ENCODE measurements at places on chromosomes 7 and 10. TPM values are rescaled to one million over a fixed set of nuclear protein-coding genes. Genes with fewer than 3 reads are reported as not detected.

The GPR15LG gene
- total RNA-seq, result 0.20 TPM

The C10orf53 gene
- not detected for total RNA-seq

The ATOH7 gene
- 1.2 TPM for total RNA-seq

The ADRB1 gene
- 0.10 TPM for total RNA-seq

The FKBP6 gene
- not detected for total RNA-seq

The MMP21 gene
- 0.20 TPM for total RNA-seq

The ZEB1 gene
- 9.3 TPM for total RNA-seq

The HOXA1 gene
- total RNA-seq, result 0.08 TPM

The FGF8 gene
- total RNA-seq, result not detected

The JCAD gene
- 4.2 TPM for total RNA-seq

The SPDYE6 gene
- total RNA-seq, result not detected

The LIPK gene
- not detected for total RNA-seq

The PALD1 gene
- 1.1 TPM for total RNA-seq

The AKR1D1 gene
- 206 TPM for total RNA-seq

The PNLIP gene
- 3.1 TPM for total RNA-seq

The OPN1SW gene
- total RNA-seq, result not detected

- DNase-seq, result no peak
These were observed 59.5 kb downstream of the ST8SIA6 start for GRCh38 chr10:17394854-17395253.

DNA sequence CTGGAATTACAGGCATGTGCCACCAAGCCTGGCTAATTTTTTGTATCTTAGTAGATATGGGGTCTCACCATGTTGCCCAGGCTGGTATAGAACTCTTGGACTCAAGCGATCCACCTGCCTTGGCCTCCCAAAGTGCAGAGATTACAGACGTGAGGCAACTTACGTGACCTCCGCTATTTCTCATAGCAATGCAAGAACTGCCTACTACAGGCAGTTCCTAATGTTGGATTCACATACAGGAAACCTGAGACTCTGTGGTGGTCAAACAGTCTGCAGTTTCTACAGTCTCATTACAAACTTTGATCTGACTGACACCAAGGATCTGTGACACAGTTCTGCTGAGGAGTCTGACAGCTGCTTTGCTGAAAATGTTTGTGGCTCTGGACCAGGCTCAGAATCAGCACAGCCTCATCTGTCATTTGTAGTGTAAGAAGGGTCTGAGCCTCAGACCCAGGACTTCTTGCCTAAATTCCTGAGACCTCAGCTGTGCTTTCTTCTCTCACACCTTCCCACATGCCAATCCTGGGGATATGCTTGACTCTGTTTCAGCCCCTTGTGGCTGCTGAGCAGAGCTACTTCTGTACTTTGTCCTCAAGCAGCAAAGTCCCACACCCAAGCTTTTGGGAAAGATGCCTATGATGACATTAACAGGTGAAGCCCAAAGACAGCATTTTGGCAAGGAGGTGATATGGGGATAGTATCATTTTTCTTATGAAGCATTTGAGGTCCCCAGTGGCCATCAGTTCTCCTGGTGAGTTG lies 48.0 kb upstream of the CYP2C9 start:
- no peak for DNase-seq

- no peak for DNase-seq
These were observed 259.3 kb downstream of the HTR7 start for GRCh38 chr10:90598513-90598912.

GRCh38 chr7:22666732-22667131 lies 60.3 kb upstream of the IL6 start:
- no peak for DNase-seq

- DNase-seq, result no peak
These were observed 144.0 kb downstream of the PLPP4 start for GRCh38 chr10:120600871-120601649.

- DNase-seq, result no peak
These were observed 492.4 kb downstream of the GRID1 start for GRCh38 chr10:85874208-85874607.

DNA sequence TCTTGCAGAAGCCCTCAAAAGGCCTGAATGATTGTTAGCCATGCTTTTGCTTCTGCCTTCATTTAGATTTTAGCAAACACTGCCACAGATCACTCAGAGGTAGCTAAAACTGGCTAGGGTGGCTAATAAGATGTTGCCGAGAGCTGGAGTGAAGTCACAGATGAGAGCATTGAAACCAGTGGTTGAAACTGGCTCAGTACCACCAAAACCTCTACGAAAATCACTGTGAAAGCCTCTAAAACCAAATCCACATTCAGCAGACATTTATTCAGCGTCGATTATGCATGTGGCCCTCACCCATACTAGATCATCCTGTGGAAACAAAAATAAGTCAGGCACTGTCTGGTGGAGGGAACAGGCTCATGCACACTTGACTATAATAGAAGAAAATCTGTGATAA lies 50.8 kb downstream of the PIK3CG start:
- DNase-seq, result no peak

- no peak for DNase-seq
These were observed 21.4 kb upstream of the TFEC start for GRCh38 chr7:116052006-116052405.

GRCh38 chr10:86265895-86266259 lies 100.7 kb downstream of the GRID1 start:
- DNase-seq, result peak; percentile 31

GRCh38 chr7:75928568-75928914 lies 13.6 kb downstream of the POR start:
- no peak for DNase-seq

- no peak for DNase-seq
These were observed 42.8 kb upstream of the AKR1C2 start for GRCh38 chr10:5046410-5046809.

DNA sequence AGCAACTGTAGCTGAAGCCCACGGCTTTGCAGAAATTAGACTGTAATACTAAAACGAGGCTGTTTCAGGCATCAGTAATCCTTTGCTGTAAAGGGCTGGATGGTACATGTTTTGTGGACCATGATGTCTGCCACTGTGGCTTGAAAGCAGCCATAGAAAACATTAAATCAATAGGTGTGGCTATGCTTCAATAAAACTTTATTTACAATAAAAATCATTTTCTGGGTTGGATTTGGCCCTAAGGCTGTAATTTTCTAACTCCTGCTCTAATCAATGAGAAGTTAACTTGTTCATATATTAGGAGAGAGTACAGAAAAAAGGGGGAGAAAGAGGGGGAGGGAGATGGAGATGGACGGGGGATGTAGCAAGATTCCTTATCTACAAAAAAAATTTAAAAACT lies 183.4 kb downstream of the PIP4K2A start:
- no peak for DNase-seq

GRCh38 chr10:109941236-109941862 lies 18.0 kb upstream of the XPNPEP1 start:
- DNase-seq, result no peak

GRCh38 chr7:130360518-130360917 lies 15.9 kb downstream of the CPA5 start:
- no peak for DNase-seq

DNA sequence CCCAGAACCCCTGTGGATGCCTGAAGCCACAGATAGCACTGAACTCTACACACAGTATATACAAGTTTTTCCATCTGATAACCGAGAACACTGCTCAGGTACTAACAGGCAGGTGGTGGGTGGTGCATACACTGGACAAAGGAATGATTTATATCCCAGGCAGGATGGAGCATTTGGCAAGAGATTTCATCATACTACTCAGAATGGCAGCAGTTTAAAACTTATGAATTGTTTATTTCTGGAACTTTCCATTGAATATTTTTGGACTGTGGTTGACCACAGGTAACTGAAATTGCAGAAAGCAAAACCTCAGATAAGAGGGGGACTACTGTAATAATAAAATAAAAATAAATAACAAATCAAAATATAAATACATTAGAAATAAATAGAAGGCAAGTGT lies 10.9 kb upstream of the KCNMA1 start:
- no peak for DNase-seq

- no peak for DNase-seq
These were observed 1.0 kb downstream of the FFAR4 start for GRCh38 chr10:93567277-93568104.

GRCh38 chr7:43511029-43511428 lies 71.9 kb upstream of the STK17A start:
- no peak for DNase-seq

DNA sequence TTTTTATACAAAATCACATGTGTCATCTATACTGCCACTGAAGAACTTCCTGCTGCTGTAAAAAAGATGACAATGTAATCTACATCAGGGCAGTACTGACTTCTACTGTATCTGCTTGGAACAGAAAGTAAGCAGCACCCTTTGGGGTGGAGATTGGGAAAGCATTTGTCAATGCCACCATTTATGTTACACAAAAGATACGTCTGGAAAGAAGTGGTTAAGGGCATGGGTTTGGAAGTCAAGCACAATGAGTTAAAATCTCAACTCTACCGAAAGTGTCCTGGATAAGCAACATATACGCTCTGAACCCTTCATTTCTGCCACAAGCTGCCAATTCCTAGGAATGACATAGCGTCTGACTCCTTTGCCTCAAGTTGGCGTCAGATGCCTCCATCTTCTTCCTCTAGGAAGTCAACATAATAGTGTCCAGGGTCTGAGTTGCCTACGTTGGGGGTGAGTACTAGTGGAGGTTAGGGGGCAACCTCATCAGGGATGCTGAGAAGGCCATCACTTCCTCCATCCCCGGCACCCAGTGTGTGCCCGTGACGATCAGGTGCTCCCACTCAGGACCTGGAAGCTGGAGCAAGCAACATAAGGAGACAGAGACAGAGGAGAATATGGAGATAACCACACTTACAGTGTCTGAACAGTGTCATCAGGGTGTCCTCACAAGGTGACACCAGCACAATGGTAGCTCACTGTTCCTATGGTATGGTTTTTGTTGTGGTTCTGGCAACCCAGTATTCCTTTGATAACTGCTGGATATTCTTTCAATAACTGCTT lies 58.3 kb downstream of the SGMS1 start:
- DNase-seq, result no peak

DNA sequence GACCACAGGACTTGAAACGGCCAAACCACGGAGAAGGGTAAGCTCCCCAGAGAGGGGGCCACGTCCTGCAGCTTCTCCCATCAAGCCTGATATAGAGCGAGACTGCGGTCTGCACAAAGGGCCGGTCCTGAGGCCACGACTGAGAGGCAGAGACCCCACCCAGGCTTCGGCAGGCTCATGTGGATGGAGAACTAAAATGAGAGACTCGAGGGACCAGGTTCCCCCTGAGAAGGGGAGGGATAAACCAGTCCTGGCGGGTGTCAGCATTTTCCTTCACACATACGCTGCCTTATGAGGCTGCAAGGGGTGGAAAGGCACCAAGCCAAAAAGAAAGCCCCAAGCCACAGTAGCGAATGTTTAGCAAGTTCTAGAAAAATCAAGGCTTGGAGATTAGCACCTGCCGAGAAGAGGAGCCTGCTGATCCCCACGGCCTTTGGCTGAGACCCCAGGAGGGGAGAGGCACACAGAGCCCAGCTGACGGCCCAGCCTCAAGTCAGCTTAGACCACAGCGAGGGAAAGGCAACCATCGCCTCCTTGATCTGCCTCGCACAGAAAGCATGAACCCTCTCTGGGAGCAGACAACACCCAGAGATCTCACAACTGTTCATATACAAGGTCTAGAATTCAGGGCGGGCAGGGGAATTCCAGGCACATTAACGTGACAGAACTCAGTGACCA lies 92.6 kb upstream of the RNF32 start:
- no peak for DNase-seq

DNA sequence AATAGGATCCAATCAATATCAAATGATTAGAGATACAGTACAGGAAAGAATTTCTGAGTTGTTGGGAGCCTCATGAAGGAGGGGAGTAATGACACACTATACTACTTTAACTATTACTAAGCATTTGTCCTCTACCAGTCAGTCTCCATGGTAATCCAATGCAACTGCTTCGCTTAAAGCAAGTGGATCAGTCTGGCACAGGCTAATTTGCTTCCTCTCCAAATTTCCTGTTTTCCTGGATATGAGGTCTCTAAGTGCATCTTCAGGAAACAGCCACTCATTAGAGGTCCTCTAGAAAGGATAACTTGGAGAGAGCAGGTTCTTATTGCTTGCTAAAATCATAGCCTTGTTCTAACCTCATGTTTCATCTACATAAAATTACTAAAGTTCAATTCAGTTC lies 8.4 kb upstream of the SEPTIN7 start:
- no peak for DNase-seq

- no peak for DNase-seq
These were observed 27.4 kb downstream of the WDR37 start for GRCh38 chr10:1083581-1083980.

DNA sequence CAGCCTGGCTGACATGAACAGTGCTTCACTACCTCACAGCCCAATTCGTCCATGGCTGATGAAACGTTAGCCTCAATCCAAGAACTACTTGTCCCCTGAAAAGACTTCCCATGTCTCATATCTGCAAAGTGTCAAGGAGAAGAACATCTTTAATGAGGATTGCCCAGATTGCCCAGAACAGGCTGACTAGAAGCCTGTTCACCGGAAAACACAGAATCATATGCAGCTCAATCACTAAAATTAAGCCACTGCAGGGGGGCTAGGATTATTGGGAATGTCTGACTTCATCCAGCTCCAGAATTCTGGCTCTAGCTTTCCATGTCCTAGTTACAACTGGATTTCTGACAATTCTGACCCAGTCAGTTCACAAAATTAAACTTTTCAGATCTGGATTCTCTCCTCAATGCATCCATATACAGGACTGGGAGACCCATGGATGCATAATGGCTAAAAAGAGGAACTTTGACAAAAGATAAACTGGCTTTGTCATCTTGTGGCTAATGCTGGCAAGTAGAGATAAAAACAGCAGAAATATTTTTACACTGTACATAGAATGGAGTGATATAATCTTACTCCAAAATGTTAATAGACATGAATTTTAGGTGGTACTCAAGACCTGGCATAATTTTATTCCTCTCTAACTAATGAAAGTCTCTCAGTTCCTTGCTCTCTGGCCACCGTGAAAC lies 467.0 kb upstream of the POT1 start:
- DNase-seq, result no peak

GRCh38 chr10:70433581-70434280 lies 7.8 kb downstream of the NODAL start:
- peak; percentile 26 for DNase-seq

GRCh38 chr10:114881901-114882300 lies 56.1 kb upstream of the TRUB1 start:
- no peak for DNase-seq

- no peak for DNase-seq
These were observed 35.2 kb downstream of the ANKRD26 start for GRCh38 chr10:27065084-27065483.

GRCh38 chr7:1856161-1856887 lies 186.2 kb downstream of the ELFN1 start:
- peak; percentile 41 for DNase-seq

DNA sequence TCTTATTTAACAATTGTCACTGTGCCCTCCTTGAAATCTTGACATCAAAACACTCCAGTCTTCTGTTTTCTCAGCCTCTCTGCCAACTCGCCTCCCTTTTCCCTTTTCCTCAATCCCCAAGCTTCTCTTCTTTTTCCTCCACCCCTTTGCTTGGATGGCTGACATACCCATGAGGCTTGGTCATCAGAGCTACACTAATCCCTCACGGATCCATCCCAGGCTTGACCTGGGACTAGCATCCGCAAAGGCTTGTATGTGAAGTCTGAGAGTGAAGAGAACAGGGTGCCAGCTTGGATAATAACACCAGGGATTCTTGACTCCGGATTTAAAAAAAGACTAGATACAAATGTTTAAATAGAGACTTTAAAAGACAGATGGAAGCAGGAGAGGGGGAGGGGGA lies 428.8 kb upstream of the C7orf33 start:
- no peak for DNase-seq

GRCh38 chr7:132548489-132549078 lies 27.7 kb downstream of the PLXNA4 start:
- no peak for DNase-seq

- no peak for DNase-seq
These were observed 92.7 kb downstream of the CDK14 start for GRCh38 chr7:90688810-90689209.

- no peak for DNase-seq
These were observed 73.5 kb downstream of the SAMD9 start for GRCh38 chr7:93044147-93044810.
